Smooth muscle cell of the brain vasculature (primary cell): ENCODE measurements at places on chromosomes 5 and 9.

GRCh38 chr5:78341440-78341839 lies 19.0 kb upstream of the SCAMP1 start:
- no peak for DNase-seq

DNA sequence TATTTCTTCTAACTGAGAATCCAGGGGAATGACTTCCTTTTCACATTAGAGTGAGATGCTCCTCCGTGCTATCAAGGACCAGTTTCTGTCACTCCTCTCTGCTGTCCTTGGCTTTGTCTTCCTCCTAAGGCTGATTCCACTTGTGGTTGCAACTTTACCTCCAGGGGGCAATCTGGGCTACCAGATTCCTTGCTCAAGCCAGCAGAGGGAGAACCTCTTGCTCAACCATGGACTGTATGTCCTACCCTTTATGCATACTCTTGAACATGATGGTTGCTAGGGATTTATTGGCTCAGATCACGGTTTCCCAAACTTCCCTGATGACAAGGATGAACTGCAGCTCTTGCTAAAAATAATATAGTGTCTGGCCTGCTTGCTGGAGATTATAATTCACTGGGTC lies 24.0 kb downstream of the NNT start:
- DNase-seq, result no peak

GRCh38 chr5:157611571-157612476 lies 36.2 kb upstream of the ADAM19 start:
- DNase-seq, result no peak

- no peak for DNase-seq
Observed at GRCh38 chr9:89372230-89372816, 54.0 kb downstream of the SECISBP2 start.

DNA sequence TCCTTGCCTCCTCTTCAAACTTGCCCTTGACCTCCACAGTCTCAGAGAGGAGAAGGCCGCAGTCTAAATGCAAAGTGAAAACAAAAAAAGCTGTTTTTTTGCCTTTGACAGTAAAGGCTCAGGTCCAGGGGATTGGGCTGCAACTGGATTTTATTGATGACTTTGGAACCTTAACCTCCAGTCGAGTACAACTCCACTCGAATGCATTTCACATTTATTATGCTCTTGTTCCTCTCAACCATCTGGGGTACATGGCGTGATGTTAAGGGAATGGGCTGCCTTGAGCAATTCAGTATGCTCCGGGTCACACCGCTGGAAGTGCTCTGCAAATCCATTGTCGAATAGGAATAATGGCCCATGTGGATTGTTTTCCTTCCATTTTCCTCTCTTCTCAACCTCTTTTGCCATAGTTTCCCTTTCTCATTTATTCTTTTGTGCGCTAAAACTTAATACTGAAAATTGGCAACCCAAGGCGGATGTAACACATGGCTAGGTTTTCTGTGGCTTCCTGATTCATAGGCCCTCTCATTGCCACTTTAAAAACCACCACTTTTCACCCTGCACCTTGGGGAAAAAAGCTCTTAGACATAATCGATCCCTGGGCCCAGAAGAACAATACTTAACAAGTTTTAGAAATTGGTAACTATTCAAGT lies 34.3 kb downstream of the ITK start:
- no peak for DNase-seq

DNA sequence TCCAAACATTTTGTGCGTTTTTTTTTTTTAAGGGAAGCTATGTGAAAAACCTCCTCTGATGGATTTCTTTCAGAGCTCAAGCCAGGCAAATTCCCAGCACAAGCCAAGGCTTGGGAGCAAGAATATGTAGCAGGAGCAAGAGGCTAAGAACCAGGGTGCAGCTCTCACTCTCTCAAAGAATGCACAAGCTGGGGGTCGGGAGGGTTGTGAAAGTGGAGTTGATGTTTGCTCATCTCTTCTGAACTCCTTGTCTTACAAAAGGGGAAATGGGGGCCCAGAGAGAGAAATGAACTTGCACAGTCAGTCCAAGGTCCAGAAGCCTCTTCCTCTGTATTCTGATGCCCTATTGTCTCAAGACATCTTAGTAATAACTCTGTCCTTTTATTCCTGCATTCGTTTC lies 7.7 kb upstream of the TRAF1 start:
- DNase-seq, result no peak
